ENCODE measurements at places on chromosomes 7 and 10.

DNA sequence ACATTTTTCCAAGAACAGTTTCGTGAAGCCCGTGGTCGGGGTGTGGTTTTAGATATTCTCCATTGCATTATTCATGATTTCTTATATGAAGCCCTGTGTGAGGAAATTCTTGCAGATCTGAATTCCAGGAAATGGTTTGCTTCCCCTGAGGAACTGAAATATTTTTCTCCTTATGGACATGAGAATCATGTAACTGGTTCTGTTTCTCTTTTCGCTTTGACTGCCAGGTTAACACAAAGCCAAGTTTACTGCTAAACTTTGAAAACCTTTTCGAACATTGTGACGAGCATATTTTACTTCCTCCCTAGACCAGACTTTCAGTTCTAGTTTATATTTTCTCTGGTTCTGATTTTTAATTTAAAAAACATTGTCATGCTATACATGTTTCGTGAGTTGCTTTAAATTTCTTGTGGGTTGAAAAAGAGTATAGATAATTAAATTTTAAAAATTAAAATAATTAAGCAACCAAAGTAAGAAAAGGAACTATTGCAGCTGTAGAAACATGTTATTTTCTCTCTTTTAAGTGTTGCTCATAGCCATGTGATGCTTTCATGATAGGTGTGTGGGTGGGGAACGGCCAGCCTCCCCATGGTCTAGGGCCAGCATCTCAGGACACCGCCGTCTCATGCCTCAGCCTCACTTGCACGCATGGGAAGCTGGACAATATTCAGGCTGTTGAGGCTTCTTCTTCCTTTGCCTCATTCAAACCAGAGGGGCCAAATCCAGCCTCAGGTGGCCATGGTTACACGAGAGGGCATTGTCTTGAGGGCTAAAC lies 97.1 kb downstream of the CREB5 start:
- DNase-seq = no peak

GRCh38 chr7:139915864-139916716 lies 87.0 kb downstream of the TBXAS1 start:
- peak; percentile 77 for DNase-seq

DNA sequence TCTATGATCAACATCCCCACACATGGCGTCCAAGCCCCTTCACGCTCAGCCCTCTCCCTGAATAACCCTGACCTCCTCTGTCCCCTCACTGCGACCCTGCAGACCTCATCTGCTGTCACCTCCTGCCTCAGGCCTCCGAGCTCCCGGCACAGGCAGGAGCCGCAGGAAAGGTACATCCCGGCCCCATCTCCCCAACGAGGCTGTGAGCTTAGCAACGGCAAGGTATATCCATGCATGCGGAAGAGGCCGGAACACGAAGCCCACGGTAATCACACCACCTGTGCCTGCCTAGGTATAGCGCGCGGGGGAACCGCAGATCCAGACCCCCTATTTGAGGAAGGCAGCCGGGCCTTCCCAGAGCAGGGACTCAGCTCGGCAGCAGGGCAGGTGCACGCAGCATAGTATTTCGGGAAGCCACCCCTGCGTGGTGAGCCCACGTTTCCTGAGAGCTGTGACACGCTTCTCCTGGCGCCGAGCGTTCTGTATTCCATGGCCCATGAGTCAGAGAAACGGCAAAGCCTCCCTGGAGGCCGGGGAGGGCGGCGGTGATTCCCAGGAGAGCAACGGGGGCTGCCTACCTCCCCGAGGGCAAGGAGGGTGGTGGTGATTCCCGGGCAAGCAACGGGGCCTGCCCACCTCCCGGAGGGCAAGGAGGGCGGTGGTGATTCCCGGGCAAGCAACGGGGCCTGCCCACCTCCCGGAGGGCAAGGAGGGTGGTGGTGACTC lies 50.1 kb upstream of the DNAAF5 start:
- no peak for DNase-seq

- DNase-seq = no peak
Measured at GRCh38 chr10:48894911-48895802, 44.5 kb downstream of the LRRC18 start.

GRCh38 chr7:37988721-37989650 lies 68.5 kb downstream of the EPDR1 start:
- DNase-seq = no peak

DNA sequence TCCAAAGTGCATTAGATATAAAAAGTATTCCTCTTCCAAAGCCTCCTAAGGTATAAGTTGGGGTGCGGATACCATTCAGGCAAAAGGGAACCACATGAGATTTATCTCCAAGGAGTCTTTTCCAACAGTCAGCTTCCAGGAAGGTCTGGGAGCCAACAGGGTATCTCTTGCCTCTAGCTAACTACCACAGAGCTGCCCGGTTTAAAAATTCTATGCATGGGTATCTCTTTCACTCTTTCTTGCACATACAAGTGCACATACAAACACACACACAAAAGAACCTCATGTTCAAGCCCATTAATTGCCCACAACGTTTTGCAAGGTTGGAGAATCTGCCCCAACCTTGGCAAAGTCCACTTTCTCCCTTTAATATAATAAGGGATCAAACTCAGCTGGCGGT lies 80.7 kb downstream of the CDK6 start:
- DNase-seq = no peak

DNA sequence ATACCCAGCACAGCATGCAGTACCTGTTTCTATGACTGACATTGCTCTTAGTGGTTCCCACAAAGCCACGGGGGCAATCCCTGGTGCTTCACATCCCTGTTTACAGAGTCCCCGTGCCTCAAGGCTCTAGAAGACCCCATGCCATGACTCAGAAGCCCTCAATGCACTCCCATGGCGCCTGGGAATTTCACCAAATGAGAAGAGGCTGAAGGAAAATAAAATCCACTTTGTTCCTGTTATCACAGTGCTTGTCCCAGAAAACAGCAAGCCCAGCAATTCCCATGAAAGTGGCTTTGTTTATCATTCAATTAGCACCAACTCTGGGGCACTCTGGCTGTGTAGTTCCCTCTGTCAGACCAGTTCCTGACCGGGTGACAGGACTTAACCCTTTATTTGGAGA lies 268.3 kb downstream of the TNS3 start:
- no peak for DNase-seq

- no peak for DNase-seq
Measured at GRCh38 chr10:640673-641045, 48.8 kb downstream of the DIP2C start.

DNA sequence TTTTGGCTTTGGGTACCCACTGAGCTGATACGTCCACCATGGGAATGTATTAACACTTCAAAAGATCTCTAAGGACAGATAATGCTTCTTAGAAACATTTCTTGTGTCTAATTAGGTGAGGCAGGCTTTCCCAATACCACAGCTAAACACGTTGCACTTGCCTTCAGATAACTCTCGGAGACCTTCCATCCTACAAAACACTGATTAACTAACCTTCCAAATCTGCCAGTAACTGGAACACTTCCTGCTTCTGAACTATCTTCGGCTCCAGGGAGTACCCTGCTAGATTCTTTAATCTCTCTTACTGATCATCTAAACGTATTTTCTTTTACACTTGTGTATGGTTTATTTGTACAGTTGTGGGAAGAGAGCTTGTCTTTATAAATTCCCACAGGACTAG lies 1.1 kb upstream of the WNT16 start:
- DNase-seq = no peak

GRCh38 chr7:159125955-159126270 lies 18.8 kb downstream of the VIPR2 start:
- no peak for DNase-seq

DNA sequence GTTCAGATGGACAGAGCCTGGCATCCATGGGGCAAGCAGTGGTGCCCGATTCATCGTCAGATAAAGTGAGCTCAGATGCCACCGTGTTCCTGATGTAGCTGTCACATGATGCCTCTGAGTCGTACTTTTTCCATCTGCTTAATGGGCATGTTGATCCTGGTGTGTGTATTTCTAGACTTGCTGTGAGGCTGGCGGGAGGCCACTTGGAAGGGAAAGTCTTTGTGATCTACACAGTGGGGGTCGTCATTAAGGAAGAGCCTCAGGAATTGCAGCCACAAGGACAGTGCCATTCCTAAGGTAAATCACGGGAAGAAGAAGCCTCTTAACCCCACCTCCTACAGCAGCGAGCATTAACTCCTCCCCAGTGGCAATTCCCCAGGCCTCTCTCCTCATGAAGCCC lies 63.0 kb downstream of the RGS10 start:
- no peak for DNase-seq

DNA sequence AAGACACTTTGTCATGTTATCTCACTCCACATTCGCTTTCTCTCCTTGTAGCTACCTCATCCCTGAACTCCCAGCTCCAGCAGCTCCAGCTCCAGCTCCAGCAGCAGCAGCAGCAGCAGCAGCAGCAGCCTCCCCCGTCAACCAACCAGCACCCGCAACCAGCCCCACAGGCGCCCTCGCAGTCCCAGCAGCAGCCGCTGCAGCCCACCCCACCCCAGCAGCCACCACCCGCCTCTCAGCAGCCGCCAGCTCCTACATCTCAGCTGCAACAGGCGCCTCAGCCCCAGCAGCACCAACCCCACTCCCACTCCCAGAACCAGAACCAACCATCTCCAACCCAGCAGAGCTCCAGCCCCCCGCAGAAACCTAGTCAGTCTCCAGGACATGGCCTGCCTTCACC lies 226.6 kb upstream of the YAE1 start:
- DNase-seq = no peak

- DNase-seq = no peak
Measured at GRCh38 chr7:12357508-12357907, 46.2 kb downstream of the VWDE start.

DNA sequence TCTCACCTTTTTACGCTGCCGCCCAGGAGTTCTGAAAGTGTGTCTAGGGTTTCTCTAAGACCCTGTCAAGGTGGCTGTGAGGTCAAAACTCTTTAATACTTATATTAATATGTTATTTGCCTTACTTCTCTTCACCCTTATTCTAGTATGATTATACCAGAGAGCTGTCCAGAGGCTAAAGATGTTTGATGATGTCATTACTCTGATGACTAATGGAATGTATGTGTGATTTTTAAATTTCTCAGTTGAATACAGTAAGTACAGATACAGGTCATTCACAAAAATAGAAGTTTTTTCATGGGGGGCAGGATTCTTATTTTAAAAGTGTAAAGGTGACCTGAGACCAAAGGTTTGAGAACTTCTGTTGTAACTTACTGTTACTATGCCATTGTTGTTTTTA lies 150.6 kb upstream of the FOXP2 start:
- DNase-seq = no peak

DNA sequence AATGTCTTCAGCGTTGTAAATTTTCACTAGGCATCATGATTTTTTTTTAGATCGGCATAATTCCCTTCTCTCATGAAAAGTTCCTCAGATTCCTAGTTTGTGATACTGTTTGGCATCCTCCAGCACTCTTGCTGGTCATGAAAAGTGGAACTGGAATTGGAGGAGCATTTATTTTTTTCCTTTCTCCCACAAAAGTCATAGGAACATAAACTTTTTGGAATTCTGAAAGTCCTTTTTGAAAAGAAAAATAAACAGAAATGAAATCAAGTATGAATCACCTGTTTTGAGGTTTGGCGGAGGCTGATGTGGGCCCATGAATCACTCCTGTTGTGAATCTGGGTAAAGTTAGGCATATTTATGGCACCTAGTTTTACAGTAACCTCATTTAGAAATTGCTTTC lies 17.7 kb downstream of the CACNB2 start:
- no peak for DNase-seq

GRCh38 chr10:13351340-13351915 lies 3.3 kb upstream of the SEPHS1 start:
- DNase-seq = peak; percentile 36

GRCh38 chr7:129144095-129144833 lies at the start of gene TSPAN33:
TSS of gene TSPAN33 (plus strand) at chr7:129144707. CDS start at chr7:129144981, 274 bp downstream.
- DNase-seq = peak; percentile 81

DNA sequence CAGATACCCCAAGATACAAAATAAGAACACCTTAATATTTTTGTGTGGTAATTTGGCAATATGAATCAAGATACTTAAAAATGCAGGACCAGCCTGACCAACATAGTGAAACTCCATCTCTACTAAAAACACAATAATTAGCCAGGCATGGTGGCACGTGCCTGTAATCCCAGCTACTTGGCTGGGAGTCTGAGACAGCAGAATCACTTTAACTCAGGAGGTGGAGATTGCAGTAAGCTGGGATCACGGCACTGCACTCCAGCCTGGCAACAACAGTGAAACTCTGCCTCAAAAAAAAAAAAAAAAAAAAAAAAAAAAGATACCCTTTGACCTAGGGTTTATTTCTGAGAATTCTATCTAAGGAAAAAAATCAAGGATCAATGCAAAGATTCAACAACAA lies 450.7 kb downstream of the SORCS1 start:
- no peak for DNase-seq

- DNase-seq = peak; percentile 62
Measured at GRCh38 chr10:102642736-102643335, 1.4 kb upstream of the TRIM8 start.

Measured in stimulated activated CD8-positive, alpha-beta memory T cell treated with anti-CD3 and anti-CD28 coated beads, Interleukin-4, amount 100 ng/mL, for 48 hours (primary cell).